Cerebellar nuclear complex (tissue), 1 donor: ENCODE measurements at places on chromosomes 7 and 10.

DNA sequence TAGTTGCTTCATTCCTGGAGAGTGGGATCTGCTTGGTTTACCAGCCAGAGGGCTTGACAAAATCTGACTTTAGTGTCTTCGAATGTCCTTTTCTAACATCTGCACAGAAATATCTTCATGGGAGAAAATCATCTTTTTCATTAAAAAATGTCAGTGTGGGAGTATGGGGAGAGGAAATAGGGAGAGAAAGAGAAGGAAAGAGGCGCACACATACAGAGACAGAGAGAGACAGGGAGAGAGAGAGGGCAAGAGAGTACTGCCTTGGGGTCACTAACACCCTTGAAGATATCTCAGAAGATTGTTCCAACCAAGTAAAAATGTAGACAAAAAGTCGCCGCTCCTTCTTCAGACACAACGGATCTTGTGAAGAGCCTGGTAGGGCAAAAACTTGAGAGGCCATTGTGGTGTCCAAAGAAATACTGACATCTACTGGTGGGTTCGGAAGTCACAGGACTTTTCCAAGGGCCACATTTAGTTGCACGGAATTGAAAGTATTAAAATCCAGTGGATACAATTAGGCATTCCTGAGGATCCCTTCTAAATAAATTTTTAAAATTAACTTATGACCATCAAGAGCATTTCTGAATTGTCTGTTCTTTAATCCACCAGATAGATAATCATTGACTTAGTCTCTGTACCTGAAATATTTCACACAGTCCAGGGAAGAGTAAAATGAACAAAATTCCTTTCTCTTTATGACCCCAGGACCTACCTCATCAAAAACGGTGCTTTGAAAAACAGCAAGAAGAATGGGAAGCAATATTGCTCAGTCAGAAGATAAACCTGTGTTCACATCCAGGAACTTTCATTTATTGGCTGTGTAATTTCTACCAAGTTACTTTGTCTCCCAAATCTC, 29.7 kb downstream of the VIM start:
- no peak for DNase-seq

DNA sequence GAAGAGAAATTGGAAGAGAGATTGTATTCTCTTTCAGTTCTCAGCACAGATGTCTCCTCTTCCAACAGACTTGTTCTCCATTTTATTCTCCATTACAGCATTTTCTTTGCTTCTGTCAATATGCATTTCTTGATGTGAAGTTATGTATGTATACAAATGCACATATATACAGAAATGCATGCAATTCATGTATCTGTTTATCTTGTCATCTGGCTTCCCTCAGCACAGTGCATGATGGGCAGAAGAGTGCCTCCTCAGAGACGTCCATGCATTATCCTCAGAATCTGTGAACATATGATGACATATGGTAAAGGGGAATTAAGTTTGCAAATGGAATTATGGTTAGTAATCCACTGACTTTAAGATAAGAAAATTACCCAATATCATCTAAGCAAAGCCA, 106.7 kb upstream of the VWC2 start:
- no peak for DNase-seq

- no peak for DNase-seq
Observed at GRCh38 chr7:45985902-45986301, 64.8 kb upstream of the IGFBP3 start.

GRCh38 chr10:42790835-42791234, 8.2 kb downstream of the BMS1 start:
- no peak for DNase-seq

DNA sequence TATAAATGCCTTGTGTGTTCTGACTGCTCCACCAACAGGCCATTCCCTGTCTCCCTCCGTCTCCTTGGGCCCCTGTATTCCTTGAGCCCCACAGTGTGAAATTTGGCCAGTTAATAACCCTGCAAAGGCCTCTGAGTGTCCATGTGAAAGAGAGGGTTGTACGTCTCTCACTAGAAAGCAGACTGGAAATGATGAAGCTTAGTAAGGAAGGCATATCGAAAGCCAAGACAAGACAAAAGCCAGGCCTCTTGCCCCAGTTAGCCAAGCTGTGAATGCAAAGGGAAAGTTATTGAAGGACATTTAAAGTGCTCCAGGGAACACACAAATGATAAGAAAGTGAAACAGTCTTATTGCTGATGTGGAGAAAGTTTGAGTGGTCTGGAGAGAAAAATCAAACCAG, 680.2 kb downstream of the SDK1 start:
- DNase-seq, result no peak

- DNase-seq, result peak; percentile 42
Observed at GRCh38 chr10:101291331-101292193, 62.3 kb upstream of the LBX1 start.

- DNase-seq, result no peak
Observed at GRCh38 chr7:99623702-99624447, 7.1 kb downstream of the ZSCAN25 start.

DNA sequence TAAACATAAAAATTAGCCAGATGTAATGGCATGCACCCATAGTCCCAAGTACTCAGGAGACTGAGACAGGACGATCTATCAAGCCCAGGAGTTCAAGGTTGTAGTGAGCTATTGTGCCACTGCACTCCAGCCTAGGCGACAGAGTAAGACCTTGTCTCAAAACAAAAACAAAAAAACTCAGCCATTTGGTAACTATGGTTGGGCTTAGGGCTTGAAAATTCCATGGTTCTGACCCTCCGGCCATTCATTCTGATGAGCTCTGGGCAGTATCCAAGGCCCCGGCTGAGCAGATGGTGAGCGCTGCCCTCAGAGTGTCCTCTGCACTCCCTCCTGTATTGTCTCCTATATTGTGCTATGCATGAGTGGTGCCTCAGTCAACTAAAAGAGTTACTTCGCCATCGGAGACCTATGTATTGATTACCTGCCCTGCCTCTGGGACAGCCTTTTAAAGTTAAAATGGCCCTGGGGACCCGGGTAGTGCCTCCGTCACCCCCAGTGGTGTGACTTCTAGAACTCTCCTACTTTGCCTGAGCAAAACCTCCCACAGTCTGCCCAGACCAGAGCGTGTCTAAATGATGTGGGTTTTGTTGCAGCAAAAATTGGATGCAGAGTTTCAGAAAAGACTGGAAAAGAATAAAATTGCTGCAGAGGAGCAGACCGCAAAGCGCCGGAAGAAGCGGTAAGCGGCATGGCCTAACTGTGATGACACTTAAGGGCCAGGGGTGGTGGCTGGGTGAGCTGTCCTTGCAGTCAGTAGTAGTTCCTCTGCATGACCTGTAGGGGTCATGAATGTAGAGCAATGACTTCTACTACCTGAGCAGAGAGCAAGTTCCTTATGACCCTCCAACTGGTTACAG, 8.1 kb downstream of the PRKRIP1 start:
- DNase-seq, result peak; percentile 41

DNA sequence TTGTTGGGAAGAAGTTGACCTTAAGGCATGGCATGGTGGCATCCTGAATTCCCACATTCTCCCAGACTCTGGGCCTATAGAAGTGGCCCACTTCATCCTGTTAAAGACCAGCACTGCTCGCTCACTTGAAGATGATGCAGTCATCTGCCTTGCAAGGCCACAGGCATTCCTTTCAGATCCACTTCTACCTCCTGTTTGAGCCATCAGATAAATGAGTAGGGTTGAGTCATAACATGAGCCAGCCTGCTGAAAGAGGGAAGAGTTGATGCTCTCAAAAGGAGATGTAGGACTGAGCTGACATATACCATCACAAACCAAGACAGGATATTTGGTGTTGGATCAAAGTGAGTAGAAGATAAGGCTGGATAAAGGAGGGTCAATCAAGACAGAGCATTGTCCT, 1.5 kb upstream of the EBLN1 start:
- no peak for DNase-seq

GRCh38 chr10:69241575-69241974, 21.4 kb downstream of the HKDC1 start:
- DNase-seq, result no peak

DNA sequence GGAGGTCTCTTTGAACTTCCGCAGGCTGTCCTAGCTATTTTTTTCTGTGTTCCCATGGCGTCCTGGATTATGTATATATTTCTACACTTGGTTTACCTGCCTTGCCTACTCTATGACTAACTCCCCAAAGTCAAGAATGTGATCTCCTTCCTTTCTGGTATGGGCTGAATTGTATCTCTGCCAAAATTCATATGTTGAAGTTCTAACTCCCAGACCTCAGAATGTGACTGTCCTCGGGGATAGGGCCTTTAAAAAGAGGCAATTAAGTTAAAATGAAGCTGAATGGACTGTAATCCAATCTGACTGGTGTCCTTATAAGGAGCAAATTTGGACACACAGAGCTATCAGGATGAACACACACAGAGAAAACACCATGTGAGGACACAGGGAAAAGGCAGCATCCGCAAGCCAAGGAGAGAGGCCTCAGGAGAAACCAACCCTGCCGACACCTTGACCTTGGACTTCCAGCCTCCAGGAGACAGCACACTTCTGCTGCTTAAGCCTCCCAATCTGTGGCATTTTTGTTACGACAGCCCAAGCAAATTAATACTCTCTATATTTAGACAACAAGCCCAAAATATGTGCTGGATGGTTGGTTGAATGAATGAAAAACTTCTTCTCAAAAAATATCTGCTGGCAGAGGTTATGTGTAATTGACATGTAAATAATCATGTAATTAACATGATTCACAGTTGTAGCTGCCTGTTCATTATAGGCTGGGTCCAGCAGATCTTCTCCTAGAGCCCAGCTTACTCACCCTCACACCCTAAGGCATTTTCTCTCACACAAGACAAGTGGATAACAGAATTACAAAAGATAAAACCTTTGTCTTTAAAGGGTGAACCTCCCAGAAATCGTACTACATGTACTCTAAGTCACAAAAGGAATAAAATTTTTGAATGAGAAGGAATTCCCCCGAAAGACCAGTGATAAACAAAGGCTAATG, 123.7 kb downstream of the CUBN start:
- DNase-seq, result no peak

GRCh38 chr10:3778692-3779157, 6.3 kb downstream of the KLF6 start:
- no peak for DNase-seq

DNA sequence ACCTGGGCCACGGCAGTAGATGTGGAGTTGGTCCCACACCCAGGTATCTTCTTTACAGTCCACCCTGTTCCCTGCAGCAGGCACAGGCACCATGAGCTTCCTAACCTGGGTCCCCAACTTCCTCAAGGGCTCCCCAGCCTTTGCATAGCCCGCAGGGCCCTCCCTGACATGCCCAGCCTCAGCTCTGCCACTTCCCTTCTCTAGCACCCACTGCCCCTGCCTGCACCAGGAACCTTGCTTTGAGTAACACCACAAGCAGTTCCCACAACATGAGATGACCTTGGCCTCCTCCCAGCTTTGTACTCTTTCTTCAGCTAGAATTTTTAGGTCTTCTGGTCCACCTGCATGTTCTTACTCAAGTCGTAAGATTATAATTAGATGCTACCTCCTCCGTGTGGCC, 92.2 kb upstream of the ZPBP start:
- no peak for DNase-seq

GRCh38 chr7:44893710-44894234, 8.4 kb upstream of the PURB start:
- no peak for DNase-seq

GRCh38 chr7:28373990-28374389, 38.3 kb upstream of the CREB5 start:
- no peak for DNase-seq

GRCh38 chr7:30838008-30838407, 66.8 kb downstream of the MINDY4 start:
- no peak for DNase-seq

DNA sequence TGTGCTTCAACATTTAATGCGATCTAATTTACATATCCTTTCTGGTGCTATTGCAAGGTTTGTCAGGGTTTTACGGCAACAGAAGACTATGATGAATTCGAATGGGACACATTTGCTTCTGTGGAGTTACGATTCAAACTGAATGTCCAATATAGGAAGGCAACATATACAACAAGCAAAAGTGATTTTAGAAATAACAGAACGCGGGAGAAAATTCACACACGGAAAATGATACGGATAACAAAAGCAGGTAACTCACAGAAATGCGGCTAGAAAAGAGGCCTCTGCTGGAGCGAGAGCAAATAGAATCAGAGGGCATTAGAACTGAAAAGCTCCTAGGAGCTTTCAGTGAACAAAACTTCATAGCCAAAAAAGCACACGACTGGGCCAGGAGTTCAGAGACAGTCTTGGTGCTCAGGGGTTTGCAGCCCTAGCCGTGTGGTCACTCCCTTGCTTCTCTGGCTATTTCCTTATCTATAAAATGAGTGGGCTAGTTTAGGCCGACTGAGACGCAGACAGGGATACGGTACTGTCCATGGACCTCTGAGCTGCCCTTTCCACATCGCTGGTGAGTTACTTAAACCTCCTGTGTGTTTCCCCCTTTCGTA, 557 bp upstream of the TAX1BP1 start:
- DNase-seq, result no peak

DNA sequence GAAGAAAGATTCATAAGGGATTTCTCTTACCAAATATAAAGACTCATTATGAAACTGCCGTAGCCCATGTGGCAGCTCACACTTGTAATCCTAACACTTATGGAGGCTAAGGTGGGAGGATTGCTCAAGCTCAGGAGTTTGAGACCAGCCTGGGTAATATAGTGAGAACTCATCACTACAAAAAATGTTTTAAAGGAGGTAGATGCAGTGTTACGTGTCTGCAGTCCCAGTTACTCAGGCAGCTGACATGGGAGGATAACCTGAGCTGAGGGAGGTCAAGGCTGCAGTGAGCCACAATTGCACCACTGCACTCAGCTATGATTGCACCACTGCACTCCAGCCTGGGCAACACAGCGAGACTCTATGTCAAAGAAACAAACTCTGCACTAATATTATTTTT, 18.1 kb upstream of the DNA2 start:
- DNase-seq, result no peak

DNA sequence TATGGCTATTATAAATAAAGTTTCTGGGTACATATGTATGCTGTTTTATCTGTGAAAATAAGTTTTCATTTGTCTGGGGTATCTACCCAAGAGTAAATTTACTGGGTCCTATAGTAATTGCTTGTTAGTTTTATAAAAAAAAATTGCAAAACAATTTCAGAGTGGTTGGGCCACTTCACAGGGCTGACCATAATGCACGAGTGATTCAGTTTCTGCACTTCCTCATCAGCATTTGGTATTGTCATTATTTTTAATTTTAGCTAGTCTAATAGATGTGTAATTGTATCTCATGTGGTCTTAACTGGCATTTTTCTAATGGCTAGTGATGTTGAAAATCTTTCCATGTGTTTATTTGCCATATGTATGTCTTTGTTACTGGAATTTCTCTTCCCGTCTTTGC, 452.4 kb upstream of the AKR1E2 start:
- no peak for DNase-seq

DNA sequence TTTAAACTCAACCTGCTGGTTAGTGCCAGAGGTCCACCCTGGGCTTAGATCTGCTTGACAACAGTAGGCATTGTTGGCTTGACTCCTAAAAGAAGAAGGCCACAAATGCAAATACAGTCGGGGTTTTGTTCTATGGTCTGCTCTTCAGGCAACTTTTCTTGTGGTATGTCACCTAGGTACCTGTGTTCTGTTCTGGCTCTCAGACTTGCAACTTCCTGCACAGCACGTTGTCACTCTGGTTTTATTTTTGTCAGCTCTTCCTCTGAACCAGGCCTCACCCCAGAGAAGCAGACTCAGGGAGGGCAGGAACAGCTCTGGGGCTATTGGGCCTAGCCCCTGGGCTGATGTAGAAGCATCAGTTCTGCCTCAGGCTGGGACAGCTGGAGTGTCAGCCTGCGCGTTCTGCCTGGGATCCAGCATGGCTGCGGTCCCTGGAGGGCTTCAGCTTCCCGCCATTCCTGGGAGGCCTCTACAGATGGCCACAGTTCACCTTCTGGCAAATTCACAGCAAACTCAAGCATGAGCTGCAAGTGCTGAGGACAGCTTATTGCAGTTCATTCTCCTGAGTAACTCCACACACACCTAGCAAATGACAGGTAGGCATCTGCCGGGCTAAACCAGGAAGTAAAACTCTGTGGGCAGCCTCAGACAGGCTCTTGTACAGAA, 11.0 kb upstream of the PDCD4 start:
- DNase-seq, result no peak
